HTR-8/SVneo (cell line): ENCODE measurements at places on chromosomes 5 and 9.

DNA sequence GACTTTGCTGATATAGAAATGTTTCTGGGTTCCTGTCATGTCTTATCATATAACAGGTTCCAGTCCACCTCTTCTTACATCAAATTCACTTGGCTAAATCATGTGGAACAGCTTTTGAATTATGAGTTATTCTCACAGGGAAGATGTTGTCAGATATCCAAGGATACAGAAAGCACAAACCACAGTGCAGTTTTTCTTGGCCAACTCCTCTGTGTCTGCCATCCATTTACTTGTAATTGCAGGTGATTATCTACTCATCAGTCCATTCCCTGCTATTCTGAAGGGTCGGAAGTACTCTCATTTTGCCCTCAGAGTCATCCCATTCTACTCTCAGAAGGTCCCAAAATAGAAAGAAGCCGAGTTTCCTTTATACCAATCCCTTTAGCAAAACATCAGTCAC is 10.0 kb downstream of the MARCHF11 start:
- no peak for DNase-seq

DNA sequence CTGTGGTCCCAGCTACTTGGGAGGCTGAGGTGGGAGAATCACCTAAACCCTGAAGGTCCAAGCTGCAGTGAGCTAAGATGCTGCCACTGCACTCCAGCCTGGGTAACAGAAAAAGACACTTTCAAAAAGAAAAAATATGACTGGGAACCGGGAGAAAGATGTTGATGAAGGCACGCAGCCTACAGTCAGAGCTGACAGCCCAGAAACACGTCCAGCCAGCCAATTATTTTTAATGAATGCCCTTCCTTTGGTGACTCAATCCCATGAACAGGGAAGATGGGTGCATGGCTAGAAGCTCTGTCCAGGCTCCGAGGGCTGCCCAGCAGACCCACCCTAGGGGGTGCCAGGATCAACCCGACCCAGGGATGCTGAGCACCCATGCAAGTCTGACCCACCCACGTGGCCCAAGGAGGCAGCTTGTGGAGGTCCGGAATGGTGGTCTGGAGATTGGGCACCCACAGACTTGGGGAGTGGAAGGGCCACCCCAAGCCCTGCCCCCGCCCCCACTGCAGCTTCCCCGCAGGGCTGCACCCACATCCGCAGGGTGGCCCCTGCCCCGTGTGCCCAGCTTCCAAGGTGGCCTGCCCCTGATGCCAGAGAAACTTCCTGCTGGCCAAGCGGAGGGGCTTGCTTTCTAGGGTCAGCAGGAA is 51.0 kb downstream of the ADAMTS2 start:
- DNase-seq = no peak

DNA sequence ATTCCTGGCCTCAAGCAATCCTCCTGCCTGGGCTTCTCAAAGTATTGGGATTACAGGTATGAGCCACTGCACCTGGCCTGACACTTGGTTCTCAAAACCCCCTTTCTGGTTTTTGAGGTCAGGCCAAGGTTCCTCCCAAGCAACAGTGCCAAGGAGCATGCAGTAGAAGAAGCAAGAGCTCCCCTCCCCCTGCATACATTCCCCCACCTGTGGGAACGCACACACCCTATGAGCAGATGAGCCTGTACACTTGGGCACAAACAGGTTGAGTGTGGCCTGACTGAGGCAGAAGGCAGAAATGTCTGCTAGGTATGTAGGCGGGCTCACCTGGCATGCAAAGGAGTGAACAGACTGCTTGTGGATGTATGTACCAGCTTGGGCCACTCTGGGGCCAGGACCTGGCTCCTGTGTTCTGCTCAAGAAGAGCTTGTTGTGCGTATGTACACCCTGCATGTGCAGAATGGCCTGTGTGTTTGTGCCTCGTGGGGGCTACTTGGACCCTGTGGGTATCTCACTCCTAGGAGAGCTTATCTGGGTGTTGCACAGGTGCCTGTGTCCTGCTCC is 1.7 kb downstream of the GPRIN1 start:
- DNase-seq = no peak

GRCh38 chr5:4020400-4020799 is 424.8 kb downstream of the IRX1 start:
- no peak for DNase-seq

DNA sequence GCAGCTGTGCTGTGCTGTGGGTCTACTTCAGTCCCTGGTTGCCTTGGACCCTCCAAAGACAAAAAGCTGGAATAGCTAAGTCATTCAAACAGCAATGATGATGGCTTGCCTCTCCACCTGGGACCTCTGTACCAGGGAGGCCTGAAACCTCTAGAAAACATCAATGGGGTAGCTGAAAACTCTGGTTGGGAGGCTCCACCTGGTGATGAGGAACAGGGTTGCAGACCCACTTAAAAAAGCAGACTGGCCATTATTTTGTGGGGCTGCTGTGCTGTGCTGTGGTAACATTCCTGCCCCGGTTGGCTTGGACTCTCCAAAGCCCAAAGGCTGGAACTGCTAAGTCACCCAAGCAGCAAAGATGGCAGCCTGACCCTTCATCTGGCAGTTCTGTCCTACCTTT is 839.3 kb upstream of the ARRDC3 start:
- DNase-seq = no peak

- no peak for DNase-seq
Measured at GRCh38 chr5:75659791-75660450, 48.7 kb downstream of the ANKDD1B start.

GRCh38 chr9:93948441-93949072 is 6.6 kb downstream of the BARX1 start:
- DNase-seq = no peak

GRCh38 chr5:14686517-14686916 is 22.0 kb downstream of the OTULIN start:
- no peak for DNase-seq

GRCh38 chr9:20270161-20270560 is 352.1 kb downstream of the MLLT3 start:
- DNase-seq = no peak

GRCh38 chr5:105428451-105429380 is 1866.1 kb upstream of the NUDT12 start:
- DNase-seq = no peak

DNA sequence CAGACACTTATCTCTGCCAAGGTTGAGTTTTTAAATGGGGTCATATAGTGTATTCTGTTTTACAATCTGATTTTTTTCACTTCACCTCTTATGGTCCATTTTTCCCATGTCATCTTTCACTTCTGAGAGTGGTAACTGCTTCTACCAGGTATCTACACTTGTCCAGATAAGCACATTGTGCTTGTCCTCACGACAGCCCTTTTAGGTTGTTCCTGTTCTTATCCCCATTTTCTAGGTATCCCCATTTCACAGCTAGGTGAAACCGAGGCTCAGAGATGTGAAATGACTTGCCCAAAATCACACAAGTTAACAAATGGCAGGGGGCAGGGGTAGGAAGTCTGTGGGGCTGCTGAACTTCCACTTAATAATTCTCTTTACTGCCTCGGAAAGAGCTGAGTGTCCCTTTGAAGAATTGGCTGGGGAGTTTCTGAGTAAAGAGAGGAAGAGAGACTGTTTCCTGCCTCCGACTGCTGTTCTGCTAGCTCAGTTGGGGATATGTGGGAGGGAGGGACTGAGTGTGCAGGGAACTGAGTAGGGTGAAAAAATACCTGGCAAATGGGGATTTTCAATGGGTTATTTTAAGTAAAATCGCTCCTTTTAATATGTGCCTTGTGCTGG is 255.4 kb downstream of the GRIA1 start:
- DNase-seq = no peak

- no peak for DNase-seq
Measured at GRCh38 chr9:133275105-133276000, at the start of gene ABO. ABO (minus strand) TSS chr9:133275201.

GRCh38 chr9:87069690-87070089 is 122.4 kb upstream of the GAS1 start:
- DNase-seq = no peak

DNA sequence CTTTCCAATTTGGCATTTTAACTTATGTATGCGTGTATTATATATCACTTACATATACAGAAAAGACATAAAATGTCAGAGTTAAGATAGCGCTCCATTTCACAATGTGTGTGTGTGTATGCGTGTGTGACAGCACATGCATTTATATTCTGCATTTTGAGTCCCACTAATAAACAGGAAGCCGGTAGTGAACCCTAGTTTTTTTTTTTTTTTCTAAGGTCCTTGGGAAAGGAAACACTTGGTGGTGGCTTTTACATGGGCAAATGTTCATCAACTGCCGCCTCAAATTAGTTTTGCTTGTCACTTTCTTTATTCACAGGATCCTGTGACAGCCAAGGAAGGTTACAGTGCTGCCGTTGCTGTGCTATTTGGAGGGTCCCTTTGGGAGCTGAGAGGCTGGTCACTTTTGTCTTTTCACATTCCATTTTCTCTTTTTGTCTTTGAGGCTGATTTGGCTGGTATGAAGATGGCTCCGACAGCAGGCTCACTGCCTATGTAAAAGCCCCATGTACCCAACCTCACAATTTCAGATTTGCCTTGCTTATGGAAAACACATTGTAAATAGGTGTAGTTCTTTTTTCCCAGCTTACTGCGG is 298.9 kb downstream of the CSNK1G3 start:
- no peak for DNase-seq

- no peak for DNase-seq
Measured at GRCh38 chr5:107551088-107551487, 119.6 kb downstream of the EFNA5 start.

DNA sequence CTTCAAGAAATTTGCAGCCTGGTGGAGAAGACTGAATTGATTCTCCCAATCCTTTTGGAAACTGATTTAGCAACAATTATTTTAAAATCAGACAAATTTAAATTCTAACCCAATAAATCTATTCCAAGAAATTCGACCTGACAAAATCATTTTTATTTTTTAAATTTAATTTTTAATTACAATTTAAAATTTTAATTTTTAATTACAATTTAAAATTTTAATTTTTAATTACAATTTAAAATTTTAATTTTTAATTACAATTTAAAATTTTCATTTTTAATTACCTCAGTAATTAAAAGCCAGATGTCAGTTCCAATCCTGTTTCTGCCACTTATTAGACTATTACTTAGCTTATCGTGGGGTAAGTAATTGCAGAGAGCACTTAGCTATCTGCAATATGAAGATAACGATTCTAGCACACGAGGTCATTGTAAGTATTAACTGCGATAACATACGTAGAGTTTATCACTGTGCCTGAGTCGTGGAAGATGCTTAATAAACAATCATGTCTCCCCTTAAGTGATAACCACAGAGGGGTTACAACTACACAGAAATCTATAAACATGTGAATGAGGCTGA is 346.4 kb upstream of the SLC24A2 start:
- DNase-seq = no peak

- no peak for DNase-seq
Measured at GRCh38 chr9:37187713-37188439, 67.5 kb downstream of the ZCCHC7 start.
